ENCODE measurements at places on chromosomes 13 and 19. TPM values are rescaled to one million over a fixed set of nuclear protein-coding genes. Genes with fewer than 3 reads are reported as not detected.
A peak's percentile ranks its signal among the peaks of the same experiment; 100 is the strongest.

DNA sequence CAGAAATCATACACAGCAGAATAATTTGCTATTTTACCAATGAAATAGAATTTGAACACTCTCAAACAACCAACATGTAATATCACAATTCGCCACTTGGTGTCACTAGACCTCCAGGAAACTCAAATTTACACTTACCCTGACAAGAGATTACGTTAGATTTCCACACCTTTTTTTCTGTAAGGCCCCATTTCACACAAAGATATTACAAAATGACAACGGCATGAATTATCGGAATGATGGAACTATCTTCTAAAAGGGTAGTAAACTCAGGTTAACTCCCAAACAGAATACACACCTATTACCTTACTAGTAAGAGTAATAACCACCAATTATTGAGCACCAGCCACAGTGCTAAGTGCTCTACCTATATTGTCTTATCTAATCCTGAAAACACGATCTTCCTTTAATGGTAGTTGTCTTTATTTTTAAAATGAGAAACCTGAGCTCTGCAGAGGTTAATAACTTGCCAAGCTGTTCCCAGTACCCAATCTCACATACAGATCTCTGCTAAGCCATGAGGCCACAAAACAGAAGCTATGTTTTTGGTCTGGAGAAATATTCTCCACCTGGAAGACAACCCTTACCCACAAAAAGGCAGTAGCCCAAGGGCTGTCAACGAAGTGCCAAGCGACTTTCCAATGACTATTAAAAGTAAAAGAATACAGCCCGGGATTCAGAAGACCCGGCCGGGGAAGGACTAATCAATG, 152.4 kb downstream of the DCLK1 start:
- DNase-seq: peak; percentile 53

DNA sequence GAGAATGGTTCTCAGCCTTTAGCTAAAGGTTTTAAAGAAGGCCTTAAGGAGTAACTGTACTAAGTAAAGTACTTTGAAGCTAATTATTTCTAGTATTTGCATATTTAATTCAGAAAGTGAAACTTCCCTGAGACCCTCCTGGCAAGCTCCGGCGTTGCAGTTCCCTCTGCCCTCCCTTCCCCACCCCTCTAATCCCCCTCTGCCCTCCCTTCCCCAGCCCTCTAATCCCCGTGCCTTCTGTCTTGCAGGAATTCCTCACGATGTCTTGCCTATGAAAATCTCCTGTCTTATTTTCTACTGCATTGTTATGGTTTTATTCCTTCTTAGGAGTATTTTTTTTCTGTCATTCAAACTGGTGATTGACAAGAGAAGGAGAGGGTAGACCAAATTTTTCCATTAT, 236.9 kb downstream of the COL4A1 start:
- no peak for DNase-seq

- DNase-seq: no peak
These were observed 5.7 kb upstream of the MRPS31 start for GRCh38 chr13:40776681-40777165.

DNA sequence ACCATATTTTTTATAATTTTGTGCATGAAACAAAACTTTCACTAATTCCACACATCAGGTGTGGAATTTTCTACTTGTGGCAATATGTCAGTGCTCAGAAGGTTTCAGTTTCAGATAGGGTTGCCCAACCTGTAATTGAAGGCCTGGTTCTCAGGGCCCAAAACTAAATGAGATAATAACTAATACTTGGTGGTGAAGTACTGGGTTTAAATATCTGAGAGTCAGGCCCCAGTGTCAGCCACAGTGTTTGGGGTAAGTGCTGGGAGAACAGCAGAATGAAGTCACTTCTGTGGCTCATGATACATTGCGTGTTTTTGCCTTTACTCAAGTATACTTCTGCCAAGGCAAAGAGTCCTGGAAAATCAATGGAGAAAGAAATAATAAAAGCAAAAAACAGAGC, 5.6 kb downstream of the SAFB start:
- no peak for DNase-seq

GRCh38 chr13:19058566-19058965, 123.1 kb downstream of the TUBA3C start:
- no peak for DNase-seq

GRCh38 chr19:48926909-48927308, 6.6 kb upstream of the DHDH start:
- DNase-seq: no peak

- DNase-seq: no peak
These were observed 4.8 kb downstream of the B3GLCT start for GRCh38 chr13:31204592-31204991.

DNA sequence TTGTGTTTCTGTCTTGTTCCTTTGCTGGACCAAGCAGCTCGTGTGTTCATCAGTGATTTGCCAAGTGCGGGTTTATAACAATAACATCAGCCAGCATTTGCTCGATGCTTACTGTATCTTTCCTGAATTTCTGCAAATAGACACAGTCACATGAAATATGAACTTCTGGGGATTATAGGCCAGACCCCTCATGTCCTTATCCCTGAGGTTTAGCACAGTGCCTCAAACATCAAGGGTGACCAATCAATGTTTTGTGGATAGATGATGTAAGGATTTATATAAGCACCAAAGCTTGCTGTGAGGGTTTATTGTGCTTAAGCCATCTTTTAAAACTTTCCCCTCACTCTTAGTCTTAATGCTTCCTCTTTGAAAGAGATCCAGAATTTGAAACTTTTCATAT, 323.9 kb downstream of the SLC7A1 start:
- no peak for DNase-seq

GRCh38 chr13:82815791-82816190, 1066.5 kb downstream of the SLITRK1 start:
- DNase-seq: no peak

- no peak for DNase-seq
These were observed 158.1 kb downstream of the RGCC start for GRCh38 chr13:41615528-41615855.

Gene CASP14
- polyA plus RNA-seq: not detected

Gene RDH8
- not detected for polyA plus RNA-seq

Gene F7
- 5.8 TPM for polyA plus RNA-seq
